ENCODE measurements at places on chromosomes 12 and 14. TPM values are rescaled to one million over a fixed set of nuclear protein-coding genes. Genes with fewer than 3 reads are reported as not detected.

DNA sequence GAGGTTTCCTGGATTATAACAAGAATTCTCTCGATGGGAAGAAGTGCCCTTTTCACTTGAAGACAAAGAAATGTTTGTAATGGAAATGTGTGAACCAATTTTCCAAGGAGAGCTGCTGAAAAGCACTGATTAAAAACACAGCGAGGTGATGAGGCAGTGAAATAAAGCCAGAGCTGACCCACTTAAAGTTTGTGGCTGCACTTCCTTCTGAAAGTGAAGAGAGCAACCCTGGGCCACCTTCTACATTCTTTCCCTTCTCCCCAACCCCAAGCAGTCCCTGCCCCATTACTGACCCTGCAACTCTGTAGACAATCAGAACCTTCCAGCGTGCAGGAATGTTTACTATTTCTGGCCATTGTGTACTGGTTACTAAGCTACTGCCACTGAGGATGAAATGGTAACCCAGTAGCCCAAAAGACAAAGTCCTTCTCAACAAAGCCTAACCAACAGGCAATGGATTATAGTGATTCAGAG, 173.9 kb downstream of the TTC7B start:
- peak; percentile 73 for DNase-seq

DNA sequence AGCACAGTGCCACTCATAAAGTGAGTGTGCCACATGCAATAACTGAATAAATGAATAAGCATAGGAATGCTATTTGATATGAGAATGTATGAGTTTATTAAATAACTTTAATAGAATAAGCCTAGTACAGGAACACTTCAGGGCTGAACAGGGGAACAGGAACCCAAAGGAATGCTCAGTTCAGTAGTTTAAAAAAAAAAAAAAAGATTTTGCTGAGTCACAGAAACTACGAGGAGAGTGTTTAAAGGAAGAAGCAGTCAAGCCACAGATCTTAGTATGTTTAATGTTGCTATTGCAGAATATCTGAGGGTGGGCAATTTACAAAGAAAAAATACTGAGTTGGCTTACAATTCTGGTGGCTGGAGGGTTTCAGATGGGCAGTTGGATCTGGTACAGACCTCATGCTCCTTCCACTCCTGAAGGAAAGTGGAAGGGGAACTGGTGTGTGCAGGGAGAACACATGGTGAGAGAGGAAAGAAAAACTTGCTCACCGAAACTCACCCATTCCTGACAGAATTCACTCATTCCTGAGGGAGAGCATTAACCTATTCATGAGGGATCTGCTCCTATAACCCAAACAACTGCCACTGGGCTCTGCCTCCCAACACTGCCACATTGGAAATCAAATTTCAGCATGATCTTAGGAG, 880.3 kb upstream of the MGAT4C start:
- DNase-seq: no peak

GRCh38 chr12:109346920-109347319, 780 bp upstream of the MYO1H start:
- no peak for DNase-seq

DNA sequence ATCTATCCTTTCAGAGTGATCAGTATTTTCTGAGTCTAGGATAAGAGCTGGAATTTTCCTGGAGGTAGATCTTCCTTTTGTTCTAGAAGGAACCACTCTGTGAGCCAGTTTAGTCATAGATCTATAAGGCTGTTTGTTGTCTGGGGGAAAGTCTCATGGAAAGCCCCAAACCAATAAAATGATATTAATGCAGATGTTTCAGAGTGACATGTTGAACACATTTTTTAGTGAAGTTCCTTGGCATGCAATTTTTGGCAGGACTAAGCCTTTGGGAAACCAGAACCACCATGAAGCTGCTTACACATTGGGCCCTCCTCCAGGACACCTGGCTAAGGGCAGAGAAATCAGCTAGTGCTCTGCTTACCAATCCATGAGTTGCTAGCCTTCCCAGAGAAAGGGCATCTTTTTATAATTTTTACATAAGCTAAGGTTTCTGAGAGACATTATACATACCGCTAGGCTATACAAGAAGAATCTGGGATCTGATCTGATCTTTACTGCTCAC, 101.5 kb upstream of the PCED1B start:
- no peak for DNase-seq

Gene MAP1LC3B2
- total RNA-seq: 0.19 TPM

Gene C12orf75
- 15.1 TPM for total RNA-seq

Gene SLC6A13
- 0.17 TPM for total RNA-seq

Data from dermis blood vessel endothelial cell (primary cell).